Fibroblast of skin of abdomen (primary cell): ENCODE measurements at places on chromosomes 5 and 9.

DNA sequence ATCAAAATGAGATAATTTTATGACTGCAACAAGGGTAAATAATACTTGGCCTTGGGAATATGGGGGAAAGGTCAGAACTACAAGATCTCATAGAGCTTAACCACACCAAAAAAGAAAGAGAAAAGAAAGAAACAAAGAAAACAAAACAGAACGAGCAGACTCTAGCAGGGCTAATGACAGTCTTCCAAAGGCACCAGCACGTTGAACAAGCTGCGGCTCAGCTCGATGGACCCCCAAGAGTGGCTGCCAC lies 689 bp downstream of the AK3 start:
- DNase-seq: peak; percentile 21

DNA sequence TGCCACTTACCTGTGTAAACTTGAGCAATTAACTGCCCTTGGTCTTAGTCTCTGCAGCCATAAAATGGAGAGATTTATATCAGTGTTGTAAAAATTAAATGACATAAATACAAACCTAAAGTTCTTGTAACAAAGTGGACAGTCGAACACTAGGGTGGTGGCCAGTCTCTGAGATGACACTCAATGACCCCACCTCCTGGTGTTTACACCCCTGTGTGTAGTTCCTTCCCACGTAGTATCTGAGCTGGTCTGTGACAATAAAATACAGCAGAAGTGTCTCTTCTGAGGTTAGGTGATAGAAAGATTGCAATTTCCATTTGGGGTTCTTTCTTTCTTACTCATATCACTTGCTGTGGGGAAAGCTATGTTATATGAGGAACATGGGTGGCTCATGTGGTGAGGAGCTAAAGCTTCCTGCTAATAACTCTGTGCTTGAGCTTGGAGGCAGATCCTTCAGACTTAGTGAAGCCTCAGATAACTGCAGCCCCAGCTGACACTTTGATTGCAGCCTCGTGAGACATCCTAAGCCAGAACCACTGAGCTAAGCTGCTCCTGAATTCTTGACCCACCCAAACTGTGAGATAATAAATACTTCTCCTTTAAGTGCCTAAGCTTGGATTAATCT lies 173.4 kb upstream of the CHD1 start:
- no peak for DNase-seq

DNA sequence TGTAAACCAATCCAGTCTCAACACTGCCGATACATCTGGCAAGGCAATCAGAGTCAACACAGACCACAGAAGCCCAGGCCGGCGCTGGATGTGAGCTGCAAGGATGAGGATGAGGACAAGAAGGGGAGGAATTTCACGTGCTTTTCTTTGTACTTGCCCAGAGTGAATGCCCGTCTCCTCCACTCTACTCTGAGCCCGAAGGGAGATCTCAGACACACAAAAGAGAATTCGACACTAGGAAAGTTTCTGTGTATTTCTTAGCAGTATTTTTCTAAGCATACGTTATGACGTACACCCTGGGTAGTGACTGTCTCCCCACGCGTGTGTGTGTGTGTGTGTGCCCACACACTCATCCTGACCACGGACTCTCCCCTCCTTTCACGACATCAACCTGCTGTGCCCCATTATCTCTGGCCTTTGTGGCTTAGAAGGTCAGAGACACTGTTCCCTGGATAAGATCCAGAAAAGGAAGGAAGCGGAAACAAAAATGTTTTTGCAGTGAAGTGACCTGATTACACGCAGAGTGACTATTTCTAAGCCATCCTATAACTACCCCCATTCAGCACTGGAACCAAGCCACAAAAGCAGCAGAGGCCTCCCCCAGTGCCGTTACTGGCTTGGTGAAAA lies 227.3 kb upstream of the DAPK1 start:
- DNase-seq: peak; percentile 82

GRCh38 chr5:79048437-79048836 lies 21.0 kb downstream of the DMGDH start:
- no peak for DNase-seq

DNA sequence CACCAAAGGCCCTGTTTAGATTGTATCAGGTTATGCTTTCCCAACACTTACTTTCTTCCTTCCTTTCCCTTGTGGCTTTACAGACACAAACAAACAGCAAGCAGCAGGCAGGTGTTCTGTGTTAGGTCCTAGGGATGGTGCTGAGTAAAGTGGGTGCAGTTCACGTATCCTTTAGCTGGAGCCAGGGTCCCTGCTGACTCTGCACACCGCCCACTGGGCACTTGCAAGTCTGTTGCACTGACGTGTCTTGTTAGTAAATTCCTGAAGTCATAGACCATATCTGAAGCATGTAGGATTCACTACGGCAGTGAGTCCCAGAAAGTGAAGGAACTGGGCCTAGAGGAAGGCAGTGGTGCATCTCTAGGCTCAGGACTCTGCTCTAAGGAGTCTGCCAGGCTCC lies 96.5 kb downstream of the DAPK1 start:
- DNase-seq: peak; percentile 47

DNA sequence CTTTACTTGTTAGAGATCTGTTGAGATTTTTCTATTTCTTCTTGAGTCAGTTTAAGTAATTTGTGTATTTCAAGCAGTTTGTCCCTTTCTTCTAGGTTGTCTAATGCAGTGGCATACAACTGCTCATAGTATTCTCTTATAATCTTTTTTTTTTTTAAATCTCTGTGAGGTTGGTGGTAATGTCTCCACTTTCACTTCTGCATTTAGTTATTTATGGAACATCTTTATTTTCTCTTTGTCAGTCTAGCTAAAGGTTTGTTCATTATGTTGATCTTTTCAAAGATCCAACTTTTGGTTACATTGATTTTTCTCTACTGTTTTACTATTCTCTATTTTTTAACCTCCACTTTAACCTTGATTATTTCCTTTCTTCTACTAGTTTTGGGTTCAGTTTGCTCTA lies 13.8 kb downstream of the FOXE1 start:
- no peak for DNase-seq
